ENCODE measurements at places on chromosomes 2 and 18.
A peak's percentile ranks its signal among the peaks of the same experiment; 100 is the strongest.

DNA sequence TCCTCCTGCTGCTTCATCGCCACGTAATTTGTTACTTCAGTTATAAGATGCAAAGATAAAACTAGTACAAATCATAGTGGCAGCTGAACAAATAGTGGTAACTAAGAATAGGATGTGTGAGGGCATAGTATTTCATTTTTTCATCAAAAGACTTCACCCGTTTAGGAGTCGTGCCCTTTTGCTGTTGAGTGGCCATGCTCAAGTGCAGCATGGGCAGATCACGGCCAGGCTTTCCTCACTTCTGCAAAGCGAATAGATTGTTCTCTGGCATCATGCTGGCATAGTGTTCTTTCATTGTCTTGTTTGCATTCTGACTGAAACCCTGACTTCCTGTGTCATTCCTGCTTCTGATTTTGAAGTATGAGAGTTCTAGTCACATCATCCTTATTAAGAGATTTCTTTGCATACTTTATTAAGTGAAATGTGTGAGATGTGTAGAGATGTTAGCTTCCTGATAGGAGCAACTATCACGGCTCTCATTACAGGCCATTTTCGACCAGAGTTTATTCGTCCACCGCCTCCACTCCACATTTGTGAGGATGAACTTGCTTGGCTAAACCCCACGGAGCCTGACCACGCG lies 11.8 kb downstream of the CNOT11 start:
- no peak for DNase-seq

DNA sequence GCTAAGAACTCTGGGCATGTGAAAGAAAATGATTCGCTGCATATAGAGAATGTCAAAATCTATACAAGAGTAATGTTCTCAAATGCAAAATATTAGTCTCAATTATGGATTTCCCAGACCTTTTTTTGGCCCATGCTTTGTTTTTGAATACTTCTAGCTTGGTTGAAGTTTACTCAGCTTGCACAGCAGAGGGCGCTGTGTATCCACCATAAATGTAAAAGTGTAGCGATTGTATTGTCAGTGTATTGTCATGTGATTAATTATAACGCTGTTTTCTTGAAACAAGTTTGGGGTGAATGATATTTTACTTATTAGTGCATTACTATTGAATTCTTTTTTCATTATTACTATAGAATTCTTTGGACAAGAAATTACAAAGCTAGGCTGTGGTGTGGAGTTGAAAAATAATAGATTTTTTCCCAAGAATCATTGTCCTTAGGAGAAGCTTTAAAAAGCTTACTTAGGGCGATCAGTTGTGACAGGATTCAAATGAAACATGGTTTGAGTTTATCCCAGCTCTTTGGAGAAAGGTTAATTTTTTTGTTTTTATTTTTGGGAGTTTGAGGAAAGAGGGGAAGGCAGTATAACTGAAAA lies 98.3 kb downstream of the PIK3C3 start:
- DNase-seq: no peak

- DNase-seq: no peak
Measured at GRCh38 chr2:222780051-222780450, 80.8 kb upstream of the ACSL3 start.

GRCh38 chr2:30179536-30179935 lies 32.7 kb downstream of the YPEL5 start:
- no peak for DNase-seq

- no peak for DNase-seq
Measured at GRCh38 chr2:216944733-216945132, 84.9 kb upstream of the TNP1 start.

DNA sequence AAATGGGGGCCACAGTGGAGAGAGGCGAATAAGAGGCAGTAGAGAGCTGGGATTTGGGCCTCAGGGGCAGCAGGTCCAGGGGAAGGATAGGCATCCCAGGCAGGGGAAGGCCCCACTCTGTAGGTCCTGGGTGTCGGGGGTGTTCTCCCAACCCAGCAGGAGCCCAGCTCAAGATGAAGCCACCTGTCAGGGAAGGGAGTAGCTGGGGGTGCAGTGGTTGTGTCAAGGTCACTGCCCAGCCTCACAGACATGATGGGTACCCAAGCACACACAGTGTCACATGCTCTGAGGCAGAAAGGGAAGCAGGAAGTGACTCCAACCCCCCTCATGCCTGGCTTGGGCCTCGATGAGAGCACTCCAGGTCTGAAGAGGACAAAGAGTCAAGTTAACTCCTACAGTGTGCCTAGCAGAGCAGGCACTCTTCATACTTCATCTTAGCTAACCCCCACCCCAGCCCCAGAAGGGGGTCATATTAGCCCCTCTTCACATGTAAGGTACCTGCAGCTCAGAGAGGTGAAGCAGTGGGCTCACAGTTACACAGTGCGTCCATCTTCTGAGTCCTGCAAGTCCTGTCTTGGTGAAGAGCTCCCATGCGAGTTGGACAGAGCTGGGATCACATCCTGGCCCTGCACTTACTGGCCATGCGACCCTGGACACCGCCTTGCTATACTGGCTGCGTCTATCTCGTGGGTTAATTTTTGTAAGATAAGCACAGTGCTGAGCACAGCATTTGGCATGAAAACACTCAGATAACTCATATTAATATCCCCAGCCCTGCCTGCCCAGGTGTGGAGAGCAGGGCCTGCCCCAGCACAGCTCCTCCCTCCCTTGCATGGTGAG lies 72.6 kb upstream of the DAPL1 start:
- no peak for DNase-seq

DNA sequence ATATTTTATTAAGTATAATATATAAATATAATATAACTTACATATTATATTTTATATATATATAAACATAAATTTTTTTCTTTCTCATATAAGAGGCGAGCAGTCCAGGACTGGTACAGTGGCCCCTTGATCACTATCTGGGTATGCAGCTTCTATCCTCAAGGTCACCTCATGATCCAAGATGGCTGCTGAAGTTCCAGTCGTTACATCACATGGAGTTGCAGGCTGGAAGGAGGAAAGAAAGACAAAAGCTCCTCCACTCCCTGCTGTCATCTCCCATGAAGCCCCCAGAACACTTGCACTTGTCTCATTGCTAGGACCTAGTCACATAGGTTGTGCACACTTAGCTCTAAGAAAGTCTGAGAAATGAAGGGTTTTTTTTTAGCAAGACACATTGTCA lies 145.1 kb upstream of the SLC1A4 start:
- DNase-seq: no peak

DNA sequence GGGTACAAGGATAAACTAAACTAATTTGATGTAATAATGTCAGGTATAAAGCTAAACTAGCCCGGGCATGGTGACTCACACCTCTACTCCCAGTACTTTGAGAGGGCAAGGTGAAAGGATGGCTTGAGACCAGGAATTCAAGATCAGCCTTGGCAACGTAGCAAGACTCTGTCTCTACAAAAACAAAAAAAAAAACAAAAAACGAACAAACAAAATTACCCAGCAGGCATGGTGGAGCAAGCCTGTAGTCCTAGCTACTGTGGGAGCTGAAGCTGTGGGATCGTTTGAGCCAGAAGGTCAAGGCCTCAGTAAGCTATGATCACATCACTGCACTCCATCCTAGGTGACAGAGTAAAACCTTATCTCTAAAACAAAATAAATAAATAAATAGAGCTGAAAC lies 131.8 kb upstream of the KYNU start:
- no peak for DNase-seq

- DNase-seq: peak; percentile 4
Measured at GRCh38 chr2:225400060-225400511, 576 bp downstream of the NYAP2 start.

DNA sequence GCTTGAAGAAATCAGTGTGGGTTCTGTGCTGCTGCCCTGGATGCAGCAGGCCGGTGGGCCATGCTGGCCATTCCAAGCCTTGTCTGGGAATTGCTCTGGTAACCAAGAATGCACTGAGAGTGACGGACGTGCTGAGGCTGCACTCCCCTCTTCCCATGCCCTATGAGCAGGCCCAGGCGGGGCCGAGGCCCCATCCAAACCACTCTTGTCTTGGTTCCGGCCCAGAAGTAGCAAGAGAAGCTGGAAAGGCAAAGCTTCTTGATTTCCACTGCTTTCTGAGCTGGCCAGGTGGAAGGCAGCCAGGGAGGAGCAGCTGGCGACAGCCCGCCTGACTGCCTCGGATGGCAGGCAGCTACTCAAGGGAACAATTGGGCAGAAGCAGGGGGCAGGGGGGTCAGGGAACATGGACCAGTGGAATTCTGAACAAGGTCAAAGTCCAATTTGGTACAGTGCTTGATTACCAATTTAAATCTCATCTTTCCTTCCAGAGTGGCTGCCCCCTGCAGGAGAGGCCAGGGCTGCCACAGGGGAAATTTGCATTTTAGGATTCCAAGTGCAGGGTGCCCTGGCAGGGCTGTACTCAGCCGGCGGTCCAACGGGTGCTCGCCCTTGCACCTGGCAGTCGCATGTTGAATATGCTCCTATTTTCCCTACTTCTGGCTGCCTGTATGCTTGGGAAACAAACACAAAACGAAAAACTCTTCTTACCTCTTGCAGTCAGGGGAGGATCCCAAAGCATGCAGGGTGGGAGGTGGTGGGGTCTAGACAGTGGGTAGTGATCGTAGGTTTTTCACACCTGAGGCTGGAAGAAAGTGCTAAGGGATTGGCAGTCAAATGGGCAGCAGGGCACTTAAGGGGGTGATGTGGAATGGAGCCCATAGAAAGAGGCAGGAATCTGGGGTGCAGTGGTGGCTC lies 67.3 kb downstream of the LIPG start:
- no peak for DNase-seq

- DNase-seq: no peak
Measured at GRCh38 chr2:86543335-86543734, 19.9 kb downstream of the CHMP3 start.

- DNase-seq: no peak
Measured at GRCh38 chr18:23908827-23909226, 105.7 kb upstream of the TTC39C start.

GRCh38 chr2:158955842-158956365 lies 12.5 kb upstream of the TANC1 start:
- DNase-seq: no peak

GRCh38 chr2:191165176-191165643 lies 14.4 kb upstream of the STAT4 start:
- peak; percentile 21 for DNase-seq

DNA sequence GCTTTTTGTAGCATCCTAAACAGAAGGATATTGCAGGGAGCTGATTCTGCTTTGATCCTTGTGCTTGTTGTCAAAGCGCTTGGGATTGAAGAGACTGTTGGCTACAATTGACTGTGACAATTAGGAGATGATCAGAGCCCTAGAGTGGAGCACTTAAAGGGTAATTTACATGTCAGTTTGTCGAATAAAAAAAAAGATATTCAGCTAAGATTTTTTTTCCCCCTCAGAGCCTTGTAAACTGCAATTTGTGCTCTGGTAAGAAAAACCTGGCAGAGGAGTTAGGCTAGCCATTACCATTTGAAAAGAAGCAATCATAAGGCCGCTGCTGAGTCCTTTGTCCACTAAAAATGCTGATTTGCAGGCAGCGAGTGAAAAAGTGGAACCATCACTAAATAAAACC lies 47.8 kb upstream of the ZEB2 start:
- DNase-seq: no peak

DNA sequence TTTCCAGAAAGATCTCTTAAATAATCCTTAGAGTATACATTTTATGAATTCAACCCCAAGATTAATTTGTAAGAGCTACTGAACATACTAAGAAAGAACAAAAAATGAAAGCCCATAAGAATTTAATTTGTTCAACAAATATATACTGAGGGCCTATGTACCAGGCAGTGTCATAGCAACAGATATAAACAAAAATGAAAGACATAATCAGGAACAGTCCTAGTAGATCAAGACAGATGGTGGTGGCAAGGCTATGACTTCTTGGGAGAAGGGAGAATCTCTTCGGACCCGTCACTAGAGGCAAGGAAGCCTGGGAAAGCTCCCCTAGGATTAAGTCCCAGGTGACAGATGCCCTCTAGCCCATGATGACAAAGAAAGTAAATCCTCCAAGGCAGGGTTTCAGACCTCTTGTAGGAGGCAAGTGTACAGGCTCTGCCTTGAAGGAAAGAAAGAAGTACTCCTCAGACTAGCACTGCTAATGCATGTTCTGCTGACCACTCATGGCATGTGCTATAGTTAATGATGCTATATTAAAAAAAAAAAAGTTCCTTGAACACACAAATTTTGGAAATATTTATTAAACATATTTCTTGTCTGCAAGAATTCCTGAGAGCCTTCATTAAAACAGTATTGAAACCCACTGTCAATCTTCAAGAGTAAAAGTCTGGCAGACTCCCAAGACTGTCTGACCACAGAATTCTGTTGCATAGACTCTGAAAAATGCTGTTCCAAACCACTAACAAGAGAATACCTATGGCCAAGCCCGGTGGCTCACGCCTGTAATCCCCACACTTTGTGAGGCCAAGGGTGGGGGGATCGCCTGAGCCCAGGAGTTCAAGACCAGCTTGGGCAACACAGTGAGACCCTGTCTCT lies 31.5 kb downstream of the NOL10 start:
- DNase-seq: no peak

- DNase-seq: no peak
Measured at GRCh38 chr2:109057686-109058085, 68.7 kb upstream of the EDAR start.

- DNase-seq: peak; percentile 34
Measured at GRCh38 chr2:191050640-191050987, 36.6 kb upstream of the STAT1 start.

DNA sequence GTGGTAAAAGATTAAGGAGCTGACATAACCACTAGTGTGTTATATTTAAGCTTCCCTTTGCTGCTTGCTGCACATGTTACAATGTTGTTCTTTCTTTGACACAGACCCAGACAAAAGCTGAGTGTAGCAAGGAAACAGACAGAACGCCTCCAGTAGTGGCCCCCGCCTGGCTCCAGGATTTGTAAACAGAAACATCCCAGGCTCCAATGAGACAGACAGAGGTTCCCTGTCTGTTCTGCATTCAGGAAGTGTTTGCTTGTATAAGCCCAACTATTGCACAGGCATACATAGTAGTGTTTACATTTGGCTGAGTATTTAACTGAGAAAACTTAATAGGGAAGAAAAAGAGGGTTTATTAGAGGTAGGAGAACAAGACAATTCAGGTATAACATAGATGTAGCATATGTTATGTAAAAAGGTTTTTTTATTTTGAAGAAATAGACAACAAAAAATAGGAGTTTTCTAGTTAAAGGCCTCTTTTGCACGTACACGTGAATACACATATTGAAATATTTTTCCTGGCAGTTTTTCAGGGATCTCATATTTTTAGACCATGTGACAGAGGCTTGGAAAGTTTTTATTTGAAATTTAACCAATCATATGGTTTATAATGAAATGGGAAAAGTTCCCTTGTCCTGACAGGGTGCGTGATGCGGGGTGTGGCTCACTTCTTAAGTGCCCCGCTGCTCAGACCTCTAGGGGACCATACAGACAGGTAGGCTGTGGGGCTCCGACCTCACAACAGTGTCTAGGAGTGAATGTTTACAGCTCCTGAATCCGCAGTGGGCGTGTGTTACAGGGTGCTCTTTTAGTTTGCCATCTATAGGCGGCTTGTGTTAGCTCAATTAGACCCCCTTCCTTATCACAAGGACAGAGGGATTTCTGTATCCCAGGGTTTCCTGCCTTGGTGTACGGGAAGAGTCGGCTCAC lies 118.4 kb downstream of the BMPR2 start:
- DNase-seq: no peak
